HT-29 (cell line): ENCODE measurements at places on chromosomes 1 and 21.
A peak's percentile ranks its signal among the peaks of the same experiment; 100 is the strongest.

DNA sequence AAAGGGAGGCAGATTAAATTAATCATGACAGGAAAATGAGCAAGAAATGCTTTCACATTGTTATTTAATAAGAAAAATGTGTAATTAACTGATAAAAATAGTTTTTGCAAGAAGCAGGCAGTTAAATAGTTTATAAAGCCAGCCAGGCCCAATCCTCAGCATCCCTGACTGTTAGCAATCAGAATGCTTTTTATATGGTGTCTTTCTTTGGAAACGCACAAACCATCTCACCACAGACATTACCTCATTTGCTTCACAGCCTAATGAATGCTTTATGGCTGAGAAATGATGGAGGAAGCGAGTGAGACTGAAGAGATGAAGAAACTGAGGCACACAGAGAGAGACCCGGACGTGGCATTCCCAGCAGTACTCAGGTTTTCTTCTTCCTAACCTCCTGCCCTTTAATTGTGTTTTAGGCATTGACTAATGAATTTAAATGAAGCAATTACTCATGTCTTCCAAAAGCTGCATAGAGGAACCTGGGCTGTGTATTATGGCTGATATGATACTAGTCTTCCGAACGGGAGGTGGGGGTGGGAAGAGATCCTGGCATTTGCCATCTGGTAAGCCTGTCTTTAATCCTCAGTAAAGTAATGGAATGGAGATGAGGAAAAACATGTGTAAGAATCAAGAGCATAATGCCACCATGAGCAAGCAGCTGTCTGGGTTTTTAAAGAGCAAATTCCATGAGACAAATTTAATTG lies 116.1 kb upstream of the LMO4 start:
- no peak for DNase-seq

DNA sequence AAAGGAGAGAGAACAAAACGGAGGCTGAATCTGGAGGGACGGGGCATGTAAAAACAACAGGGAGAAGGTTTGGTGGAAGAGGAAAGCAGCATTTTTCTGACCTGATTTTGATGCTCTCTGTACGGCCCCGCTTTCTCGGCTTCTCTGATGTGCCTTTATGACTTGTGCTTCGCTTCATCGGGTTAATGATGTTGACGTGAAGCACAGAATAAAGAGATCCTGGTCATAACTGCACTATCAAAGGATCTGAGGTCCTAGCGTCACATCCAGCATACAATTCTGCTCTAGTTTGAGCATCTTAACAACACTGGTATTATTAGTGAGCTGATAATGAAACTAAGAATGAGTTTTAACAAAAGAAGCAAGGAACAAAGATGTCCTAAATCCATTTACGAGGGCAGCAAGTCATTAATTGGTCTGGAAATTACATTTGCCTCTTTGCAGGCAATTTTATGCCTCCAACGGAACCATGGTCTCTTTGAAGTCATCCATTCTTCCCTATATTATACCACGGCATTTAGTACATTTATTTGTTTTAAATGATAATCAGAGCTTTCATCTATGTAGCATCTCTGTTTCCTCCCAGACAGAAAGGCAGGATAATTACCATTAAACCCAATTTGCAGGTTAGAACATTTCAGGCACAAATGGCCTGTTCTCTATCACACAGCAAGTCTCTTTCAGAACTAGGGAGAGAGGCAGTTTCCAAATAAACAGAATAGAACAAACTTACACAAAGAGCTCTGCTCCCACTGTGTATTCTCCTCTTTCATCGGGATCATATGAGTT lies 45.3 kb upstream of the B3GALNT2 start:
- DNase-seq: no peak

DNA sequence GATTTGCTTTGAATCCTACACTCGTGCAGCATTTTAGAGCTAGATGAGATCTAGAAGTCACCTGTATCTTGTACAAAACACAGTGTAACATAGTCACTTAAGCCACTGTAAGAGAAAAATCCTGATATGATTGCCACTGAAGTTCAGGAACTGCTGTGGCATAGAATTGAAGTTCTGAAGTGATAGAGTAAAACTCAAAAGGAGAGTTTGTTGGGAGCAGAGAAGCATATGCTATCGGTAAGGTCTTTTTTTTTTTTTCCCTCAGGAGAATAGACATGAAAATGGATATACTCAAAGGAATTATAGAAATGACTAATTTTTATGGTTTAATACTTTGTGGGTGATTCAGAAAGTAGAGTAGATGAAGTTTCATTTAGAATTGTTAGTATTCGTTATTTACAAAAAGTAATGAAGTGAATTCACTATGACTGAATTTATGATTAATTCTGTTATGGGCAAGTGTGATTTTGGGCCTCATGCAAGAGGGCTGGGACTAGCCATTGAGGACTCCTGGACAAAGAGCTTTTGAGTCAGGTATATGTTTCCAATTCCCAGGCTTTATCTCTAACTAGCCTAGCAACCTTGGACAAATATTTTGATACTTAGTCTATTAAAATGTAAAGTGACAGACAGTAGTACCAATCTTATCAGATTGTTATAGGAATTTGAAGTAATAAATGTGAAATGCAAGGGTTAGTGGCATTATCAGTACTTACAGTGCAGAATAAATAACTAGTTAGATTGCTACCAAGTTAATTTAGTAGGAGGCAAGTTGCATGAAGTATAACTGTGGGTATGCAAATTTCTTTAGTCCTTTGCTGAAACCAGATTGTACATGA lies 3.1 kb downstream of the KCTD3 start:
- peak; percentile 85 for DNase-seq

- DNase-seq: peak; percentile 59
These were observed 114.2 kb upstream of the IPO9 start for GRCh38 chr1:201714542-201715329.

DNA sequence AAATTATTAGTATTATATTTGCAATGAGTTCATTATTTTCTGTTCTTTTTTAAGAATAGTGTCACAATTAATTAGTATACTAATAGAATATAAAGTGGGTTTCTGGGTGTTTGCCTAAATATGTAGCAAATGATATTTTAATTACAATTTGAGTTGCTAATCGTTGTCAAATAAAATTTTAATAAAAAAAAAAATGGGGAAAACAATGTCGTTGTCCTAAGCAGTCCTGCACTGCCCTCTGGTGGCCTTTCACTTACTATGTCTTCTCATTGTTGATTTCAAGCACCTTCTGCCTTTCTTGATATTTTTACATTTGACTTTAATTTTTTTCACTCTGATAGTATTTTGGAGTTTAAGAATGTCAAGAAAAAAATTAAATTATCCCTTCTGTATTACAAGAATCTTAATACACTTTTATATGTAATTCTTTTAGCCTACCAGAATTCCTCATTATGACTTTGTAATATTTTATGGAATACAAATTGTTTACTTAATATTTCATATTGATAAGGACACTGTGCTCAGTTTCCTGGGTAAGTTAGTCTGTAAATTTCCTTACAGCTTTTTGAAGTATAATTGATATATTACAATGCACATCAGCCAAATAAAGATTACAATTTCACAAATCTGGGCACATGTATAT lies 104.5 kb upstream of the FMN2 start:
- DNase-seq: peak; percentile 57

DNA sequence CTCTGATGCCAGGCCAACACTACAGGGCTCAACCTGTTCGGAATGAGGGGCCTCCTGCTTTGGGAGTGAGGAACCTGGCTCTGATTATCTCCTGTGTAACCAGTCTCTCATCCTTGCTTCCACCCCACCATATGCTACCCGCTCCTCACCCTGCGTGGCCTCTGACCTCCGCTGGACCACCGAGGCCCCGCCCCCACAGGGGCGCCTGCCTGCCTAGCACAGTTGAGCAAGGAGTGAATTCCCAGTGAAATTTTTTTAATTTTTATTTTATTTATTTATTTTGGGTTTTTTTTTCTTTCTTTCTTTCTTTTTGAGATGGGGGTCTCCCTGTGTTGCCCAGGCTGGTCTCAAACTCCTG lies 1.9 kb upstream of the GNB1 start:
- no peak for DNase-seq

DNA sequence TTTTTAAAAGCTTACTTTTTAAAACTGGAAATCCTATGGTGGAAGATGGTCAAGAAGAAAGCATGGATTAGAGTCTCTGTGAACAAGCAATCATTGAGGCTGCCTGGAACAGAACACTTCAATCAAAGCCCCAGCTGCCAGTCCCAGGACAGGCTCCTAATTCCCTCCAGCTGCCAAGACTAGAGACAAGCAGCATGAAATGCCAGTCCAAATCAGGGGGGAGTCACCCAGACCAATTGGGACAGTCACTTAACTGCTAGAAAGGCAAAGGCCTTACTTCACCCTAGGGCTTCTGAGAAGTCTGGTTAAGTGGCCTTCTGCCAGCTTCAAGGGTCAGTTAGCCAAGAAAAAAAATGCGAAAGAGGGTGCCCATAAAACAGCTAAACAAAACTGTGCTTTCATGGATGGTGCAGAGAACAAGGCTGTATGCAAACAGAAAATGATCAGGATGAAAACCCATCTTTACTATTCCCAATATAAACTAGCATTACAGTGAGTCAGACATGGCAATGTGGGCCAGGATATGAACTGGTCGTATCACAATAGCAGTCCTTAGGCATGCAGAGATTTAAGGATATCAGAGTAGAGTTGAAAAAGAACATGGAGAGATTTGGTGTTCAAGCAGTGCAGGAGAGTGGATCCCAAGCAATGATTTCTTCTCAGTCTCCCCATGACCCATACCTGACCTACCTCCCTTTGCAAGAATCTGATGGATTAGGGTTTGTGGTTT lies 31.0 kb upstream of the MAN1A2 start:
- no peak for DNase-seq

GRCh38 chr1:98278055-98278454 lies 357.2 kb upstream of the DPYD start:
- DNase-seq: no peak

- DNase-seq: no peak
These were observed 199.1 kb upstream of the KCND3 start for GRCh38 chr1:112188611-112189010.

DNA sequence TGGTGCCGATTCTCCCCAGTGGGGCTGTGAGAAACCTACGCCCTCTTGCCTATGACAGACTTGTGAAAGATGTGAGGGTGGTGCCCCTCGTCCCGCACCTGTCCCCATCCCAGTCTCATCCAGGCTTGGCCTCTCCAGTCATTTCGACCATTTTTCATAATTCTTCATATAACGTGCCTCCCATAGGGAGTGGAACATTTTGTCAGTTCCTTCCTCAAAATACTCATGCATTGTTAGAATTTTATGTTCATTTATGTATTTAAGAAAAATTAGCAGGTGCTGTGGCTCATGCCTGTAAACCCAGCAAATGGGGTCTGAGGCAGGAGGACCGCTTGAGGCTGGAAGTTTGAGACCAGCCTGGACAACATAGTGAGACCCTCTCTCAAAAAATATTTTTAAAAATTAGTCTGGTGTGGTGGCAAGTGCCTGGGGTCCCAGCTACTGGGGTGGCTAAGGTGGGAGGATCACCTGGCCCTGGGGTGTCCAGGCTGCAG lies 19.7 kb upstream of the SMPDL3B start:
- no peak for DNase-seq

GRCh38 chr1:157288996-157289395 lies 150.8 kb upstream of the ETV3 start:
- DNase-seq: no peak

DNA sequence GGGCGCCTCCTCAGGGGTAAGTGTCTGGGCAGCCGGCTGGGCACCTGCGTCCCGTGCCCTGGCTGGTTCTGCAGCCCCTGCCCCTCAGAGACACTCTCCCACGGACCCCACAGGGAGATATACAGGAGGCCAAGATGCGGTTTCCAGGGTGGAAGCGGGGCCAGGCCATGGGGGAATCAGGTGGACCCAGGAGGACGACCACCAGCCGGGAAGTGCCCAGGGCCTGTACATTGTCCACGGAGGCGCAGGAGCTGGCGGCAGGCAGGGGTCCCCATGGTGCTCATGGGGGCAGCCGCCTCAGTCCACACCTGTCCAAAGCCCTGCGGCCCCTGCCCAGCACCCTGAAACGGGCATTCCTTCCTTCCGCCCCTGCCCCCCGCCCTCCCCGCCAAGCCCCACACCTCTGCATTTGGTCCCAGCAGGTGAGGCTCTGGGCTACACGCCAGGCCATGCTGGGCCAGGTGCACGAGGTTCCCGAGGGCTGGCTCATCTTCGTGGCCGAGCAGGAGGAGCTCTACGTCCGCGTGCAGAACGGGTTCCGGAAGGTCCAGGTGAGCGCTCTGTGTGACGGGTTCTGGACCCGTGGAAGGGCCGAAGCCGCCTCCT lies 36.7 kb downstream of the SLC19A1 start:
- DNase-seq: peak; percentile 15

GRCh38 chr21:15029077-15029476 lies 35.7 kb downstream of the NRIP1 start:
- no peak for DNase-seq

GRCh38 chr1:5898266-5898665 lies 94.0 kb downstream of the NPHP4 start:
- DNase-seq: no peak

DNA sequence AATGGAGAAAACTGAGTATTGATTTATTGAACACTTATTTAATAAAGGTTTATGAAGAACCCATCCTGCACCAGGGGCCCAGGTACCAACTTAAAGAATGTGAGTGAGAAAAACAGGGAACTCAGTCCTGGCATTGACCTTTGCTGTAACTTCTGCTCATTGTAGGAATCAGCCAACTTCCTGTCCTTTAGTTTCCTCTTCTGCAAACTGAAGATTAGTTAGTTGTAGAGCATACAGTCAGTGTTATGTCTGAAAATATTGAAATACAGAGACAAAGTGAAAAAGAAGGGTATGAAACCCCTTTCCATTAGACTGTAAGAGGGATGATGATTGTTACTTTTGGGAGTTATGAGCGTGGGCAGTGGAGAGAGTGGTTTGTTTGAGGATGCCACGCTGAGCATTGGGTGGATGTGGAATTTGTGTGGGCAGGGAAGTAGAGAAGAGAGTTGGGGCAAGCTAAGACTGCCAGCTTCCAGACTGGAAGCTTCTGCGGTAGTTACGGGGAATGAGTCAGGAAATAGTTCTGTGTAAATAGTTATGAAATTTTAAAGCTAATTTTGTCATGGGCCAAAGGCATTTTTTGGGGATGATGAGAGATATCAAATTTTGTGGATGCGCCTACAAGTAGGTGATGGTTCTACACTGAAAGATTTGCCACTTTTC lies 89.2 kb downstream of the GPR88 start:
- no peak for DNase-seq

- no peak for DNase-seq
These were observed 17.3 kb downstream of the LCE4A start for GRCh38 chr1:152725261-152725660.

DNA sequence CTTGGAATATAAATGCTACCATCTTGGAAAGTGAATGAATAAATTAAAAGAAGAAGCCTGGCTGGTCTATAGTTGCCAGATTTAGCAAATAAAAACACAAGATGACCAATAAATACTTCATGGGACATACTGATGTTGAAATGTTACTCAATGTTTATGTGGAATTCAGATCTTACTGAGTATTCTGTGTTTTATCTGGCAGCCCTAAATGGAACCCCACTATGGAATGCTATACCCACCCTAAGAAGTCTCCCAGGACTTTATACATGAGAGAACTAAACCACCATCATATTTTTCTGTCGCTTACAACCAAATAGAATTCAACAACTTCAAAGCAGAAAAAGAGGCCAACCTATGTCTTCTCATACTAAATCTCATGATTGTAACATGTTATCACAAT lies 177.6 kb upstream of the HMCN1 start:
- no peak for DNase-seq
